Heart left ventricle (tissue), 16 donors: ENCODE measurements at places on chromosomes 13 and 19. TPM values are rescaled to one million over a fixed set of nuclear protein-coding genes. Genes with fewer than 3 reads are reported as not detected.
A peak's percentile ranks its signal among the peaks of the same experiment; 100 is the strongest.

GRCh38 chr13:30400376-30400775 is 21.9 kb upstream of the UBE2L5 start:
- H3K4me1 ChIP-seq, result no peaks in the 10 kb centered on the region
- no peaks in the 10 kb centered on the region for H3K36me3 ChIP-seq
- H3K27ac ChIP-seq, result no peak overlapping the region

GRCh38 chr19:41308450-41309179 is 1.4 kb upstream of the CCDC97 start:
- peaks cover 61% of the 10 kb centered on the region for H3K36me3 ChIP-seq
- peak overlapping the region; percentile 93 for H3K27ac ChIP-seq
- H3K27me3 ChIP-seq, result no peaks in the 10 kb centered on the region
- peak overlapping the region; percentile 82 for H3K4me3 ChIP-seq

DNA sequence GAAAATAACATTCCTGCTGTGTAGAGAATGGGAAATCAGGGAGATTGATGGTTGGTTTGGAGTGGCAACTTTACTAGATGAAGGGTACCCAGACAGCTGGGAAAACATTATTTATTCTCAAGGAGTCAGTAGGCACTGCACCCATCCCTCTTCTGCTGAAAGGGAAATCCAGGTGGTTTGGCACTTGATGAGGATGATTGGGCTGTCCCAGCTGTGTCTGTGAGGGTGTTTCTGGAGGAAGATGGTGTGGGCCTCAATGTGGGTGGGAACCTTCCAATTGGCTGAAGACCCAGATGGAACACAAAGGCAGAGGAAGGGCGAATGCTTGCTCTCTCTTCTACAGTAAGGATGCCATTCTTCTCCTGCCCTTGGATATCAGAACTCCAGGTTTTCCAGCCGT is 10.4 kb upstream of the SACS start:
- H3K27ac ChIP-seq, result no peak overlapping the region
- DNase-seq, result no peak
- H3K27me3 ChIP-seq, result no peaks in the 10 kb centered on the region
- H3K4me1 ChIP-seq, result no peaks in the 10 kb centered on the region
- H3K36me3 ChIP-seq, result no peaks in the 10 kb centered on the region

- peaks cover 15% of the 10 kb centered on the region for H3K27me3 ChIP-seq
- H3K4me1 ChIP-seq, result peaks cover 3% of the 10 kb centered on the region
- no peak for DNase-seq
- H3K36me3 ChIP-seq, result no peaks in the 10 kb centered on the region
Measured at GRCh38 chr13:24985107-24985506, 110.8 kb upstream of the PABPC3 start.

CKM gene
- 2,725 TPM for total RNA-seq
